ENCODE measurements at places on chromosomes 4 and X.

- DNase-seq, result no peak
These were observed 22.6 kb upstream of the CLCN4 start for GRCh38 chrX:10133980-10134676.

- peak; percentile 83 for DNase-seq
These were observed 98.5 kb downstream of the NSUN7 start for GRCh38 chr4:40848251-40848650.

DNA sequence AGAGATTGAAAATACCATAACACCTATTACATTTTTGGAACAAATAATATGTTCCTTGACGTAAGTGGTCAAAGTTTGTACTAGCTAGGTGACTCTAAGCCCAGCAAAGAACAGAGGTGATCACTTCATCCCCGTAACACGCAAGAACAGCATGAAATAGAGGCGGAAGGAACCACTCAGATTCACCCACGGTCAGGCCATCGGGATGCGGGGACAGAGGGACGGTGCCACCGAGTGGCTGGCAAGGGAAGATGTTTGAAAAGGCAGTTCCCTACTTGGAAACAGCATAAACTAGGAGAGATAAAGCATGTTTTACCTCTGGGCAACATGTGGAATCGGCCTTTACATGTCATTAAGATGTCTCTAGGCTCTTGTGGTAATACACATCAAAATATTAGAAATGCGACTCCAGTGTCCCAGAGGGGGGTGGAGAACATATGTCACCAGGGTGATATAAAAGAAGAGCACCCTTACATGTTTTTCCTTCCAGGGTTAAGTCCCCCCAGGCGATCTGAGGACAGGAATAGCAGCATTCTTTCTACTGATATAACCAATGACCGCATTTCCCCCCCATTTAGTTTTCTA lies 84.0 kb downstream of the PHKA2 start:
- peak; percentile 48 for DNase-seq

- no peak for DNase-seq
These were observed 12.4 kb upstream of the VEGFC start for GRCh38 chr4:176805155-176805554.

- no peak for DNase-seq
These were observed 44.7 kb downstream of the TMEM150C start for GRCh38 chr4:82517043-82517442.

Measured in NCI-H1417 (cell line).